Epithelial cell of proximal tubule (primary cell): ENCODE measurements at places on chromosomes 7 and 10.

- DNase-seq = no peak
Observed at GRCh38 chr7:29957521-29958310, 31.9 kb downstream of the SCRN1 start.

GRCh38 chr7:143511593-143512047 lies 33.9 kb downstream of the TAS2R41 start:
- DNase-seq = no peak

DNA sequence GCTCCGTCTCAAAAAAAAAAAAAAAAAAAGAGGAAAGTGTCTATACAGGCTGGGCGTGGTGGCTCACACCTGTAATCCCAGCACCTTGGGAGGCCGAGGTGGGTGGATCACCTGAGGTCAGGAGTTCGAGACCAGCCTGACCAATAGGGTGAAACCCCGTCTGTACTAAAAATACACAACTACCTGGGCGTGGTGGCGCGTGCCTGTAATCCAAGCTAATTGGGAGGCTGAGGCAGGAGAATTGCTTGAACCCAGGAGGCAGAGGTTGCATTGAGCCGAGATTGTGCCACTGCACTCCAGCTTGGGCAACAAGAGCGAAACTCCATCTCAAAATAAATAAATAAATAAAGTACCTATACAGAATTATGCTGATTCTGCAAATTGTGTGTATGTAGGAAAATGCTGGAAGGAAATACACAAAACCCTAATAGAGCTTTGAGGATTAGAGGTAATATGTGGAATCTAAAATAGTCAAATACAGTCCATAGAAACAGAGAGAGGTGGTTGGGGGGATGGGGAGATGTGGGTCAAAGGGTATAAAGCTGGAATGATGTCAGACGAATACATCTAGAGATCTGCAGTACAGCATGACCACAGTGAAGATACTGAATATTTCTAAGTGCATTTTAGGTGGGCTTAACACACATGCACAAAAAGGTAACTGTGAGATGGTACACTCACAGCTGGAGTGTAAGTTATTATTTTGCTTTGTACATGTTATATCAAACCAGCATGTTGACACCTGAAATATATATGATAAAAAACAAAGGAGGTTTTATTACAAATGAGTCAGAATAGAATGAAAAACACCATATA lies 174.5 kb upstream of the KLF14 start:
- no peak for DNase-seq

GRCh38 chr10:19488592-19489280 lies 327.5 kb upstream of the PLXDC2 start:
- DNase-seq = no peak

GRCh38 chr7:129108581-129108980 lies 35.9 kb upstream of the TSPAN33 start:
- no peak for DNase-seq

GRCh38 chr7:98879198-98879978 lies 1.1 kb downstream of the TRRAP start:
- DNase-seq = peak; percentile 19

- no peak for DNase-seq
Observed at GRCh38 chr10:83272666-83273434, 866.5 kb upstream of the GHITM start.

- DNase-seq = peak; percentile 30
Observed at GRCh38 chr10:36779238-36779846, 346.1 kb upstream of the ANKRD30A start.

- DNase-seq = no peak
Observed at GRCh38 chr10:80583685-80584084, 46.0 kb downstream of the SH2D4B start.

DNA sequence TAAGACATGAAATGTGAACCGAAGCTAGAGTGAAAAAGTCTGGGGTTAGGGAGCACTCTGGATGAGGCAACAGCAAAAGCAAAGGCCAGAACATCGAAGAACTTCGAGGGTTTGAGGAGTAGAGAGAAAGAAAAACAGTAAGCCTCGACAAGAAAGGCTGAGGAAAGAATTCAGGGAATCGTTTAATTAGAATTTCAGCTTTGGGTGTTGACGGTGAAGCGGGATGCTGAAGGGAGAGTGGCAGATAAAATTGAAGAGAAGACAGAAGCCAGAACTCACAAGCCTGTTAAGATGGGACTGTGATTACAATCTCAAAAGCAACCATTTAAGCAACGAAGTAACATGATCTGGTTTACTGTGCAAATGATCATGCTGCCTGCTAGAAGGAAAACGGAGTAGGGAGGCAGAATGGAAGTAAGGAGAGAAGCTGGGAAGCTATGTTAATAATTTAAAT lies 2.1 kb downstream of the TRDMT1 start:
- no peak for DNase-seq

DNA sequence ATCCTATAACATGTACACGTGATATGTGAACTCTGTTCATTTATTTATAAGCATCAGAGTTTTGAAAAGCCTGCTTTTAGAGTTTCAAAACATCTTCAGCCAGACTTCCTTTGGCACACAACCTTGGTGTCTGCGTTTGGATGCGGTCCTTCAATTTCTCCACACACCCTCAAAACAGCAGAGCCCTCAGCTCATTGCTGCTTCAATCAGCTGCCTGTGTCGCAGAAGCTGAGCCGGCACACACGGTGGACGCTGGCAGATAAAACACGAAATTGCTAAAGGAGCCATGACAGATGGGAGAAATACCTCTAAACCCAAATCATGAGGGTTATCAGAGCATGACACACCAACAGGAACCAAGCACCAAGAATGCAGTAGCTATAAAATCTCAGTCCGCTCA lies 396.4 kb upstream of the AKR1E2 start:
- no peak for DNase-seq

DNA sequence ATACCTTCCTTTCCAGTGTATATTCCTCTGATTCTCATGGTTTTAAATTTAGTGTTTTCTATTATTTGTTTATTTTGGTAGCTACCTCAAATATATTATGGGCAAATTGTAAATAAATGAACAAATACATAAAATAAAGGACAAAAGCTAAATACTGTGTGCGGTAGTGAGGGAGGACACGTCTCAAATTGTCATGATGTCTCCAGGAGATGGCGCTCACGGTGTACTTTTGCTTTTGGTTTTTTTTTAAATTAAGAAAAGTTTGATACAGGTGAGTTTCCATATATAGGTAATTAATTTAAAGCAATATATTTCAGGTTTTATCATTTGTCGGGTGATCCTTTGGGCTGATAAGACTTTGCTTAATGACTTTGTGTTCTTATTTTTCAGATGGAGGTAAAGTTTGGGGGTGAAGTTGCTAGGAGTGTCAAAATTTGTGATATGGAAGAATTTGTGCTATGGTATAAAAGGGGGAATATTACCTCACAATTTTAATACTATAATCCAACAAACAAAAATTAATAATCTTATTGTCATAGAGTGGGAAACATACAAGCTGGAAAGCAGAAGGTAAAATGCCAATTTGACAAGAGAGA lies 68.4 kb upstream of the TMEM229A start:
- no peak for DNase-seq

- no peak for DNase-seq
Observed at GRCh38 chr10:118392761-118393160, 50.6 kb upstream of the FAM204A start.

- DNase-seq = no peak
Observed at GRCh38 chr10:124040451-124041188, 52.8 kb downstream of the CHST15 start.

DNA sequence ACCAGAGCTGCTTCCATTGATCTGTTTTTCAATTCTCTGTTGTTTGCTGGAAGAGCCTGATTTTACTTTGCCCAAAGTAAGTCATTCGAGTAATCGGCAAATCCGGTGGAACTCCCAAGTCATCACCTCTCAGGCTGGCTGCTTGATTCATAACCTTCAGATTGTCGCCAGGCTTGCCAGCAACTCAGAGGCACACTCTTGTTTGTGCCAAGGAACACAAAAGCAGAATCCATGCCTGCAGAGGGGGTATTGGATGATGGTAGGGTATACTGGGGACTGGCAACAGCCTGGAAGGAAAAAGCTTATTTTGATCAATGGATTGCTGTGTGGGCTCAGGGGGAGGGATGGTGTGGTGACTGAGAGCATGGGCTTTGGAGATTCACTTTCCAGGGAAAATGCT lies 542.4 kb downstream of the SORCS3 start:
- DNase-seq = no peak

GRCh38 chr10:28282336-28282735 lies 20.5 kb downstream of the MPP7 start:
- no peak for DNase-seq

DNA sequence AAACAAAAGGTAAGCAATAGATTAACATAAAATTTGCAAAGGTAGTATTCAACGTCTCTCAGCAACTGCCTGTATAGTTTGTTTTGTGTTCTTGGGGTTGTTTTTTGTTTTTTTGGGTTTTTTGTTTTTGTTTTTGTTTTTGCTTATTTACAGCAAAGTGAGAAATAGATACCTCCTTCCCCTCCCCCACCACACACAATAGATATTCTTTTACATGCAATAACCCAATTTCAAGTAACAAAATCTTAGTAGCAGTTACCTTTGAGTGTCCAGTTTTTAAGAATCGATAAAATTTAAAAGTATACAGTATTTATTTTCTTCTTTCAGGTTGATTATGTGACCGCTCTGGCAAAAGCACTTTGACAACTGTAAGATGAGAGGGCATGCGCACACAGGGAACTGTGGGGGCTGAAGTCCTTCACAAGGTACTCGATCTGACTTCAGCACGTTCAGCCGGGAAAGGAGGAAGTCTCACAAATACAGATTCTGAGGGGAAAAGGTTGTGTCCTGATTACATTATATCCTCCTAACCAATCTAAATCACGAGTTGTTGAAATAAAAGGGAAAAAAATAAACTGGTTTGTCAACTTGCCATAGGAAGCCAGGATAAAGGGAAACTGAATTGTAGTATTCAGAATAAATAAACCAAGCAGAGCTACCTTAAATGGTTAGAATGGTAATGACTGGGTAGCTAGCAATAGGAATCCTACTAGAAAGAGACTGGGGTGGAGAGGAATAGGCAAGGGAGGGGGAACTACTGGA lies 47.8 kb downstream of the CPEB3 start:
- no peak for DNase-seq

DNA sequence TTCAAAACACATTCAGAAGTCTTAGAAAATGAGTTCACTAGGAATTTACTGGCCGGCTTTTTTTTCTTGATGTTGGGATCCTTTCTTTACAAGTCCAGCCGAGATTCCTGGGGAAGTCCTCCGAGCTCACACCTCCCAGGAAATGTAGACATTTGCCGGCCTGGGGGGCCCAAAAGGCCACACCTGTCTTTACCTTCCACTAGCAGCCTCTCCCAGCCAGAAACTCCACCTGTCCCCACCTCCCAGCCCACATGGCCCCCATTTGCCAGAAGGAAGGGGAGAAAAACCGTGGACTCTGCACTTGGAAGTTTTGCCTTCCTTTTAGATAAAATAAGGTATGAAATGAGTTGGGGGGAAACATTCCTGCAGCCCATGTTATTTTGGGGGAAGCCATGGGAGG lies 27.6 kb upstream of the EMX2 start:
- DNase-seq = no peak

GRCh38 chr10:103855424-103855823 lies at the start of gene SH3PXD2A:
Gene SH3PXD2A (minus strand): TSS chr10:103855576. CDS start chr10:103855266, 310 bp downstream.
- no peak for DNase-seq

- DNase-seq = no peak
Observed at GRCh38 chr7:143426479-143427142, 16.6 kb upstream of the TAS2R60 start.

- no peak for DNase-seq
Observed at GRCh38 chr7:4227105-4228010, 454.7 kb upstream of the FOXK1 start.

GRCh38 chr7:112199035-112199655 lies 7.1 kb downstream of the DOCK4 start:
- no peak for DNase-seq

DNA sequence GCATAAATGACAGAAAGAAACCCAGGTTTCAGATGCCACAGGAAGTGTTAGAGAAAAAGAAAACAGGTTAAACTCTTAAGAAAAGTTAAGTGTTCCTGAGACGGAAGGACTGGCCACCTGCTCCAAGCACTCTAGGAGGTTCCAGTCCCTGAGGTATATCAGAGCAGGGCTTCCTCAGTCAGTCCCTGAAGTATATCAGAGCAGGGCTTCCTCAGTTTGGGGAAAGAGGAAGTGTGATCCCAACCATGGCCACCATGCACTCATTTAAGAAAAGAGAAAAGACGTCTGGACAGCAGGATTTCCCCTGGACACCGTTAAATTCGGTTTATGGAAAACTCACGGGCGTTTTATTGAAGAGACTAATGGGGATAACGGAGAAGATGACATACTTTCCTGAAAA lies 133.4 kb upstream of the PFKP start:
- no peak for DNase-seq

DNA sequence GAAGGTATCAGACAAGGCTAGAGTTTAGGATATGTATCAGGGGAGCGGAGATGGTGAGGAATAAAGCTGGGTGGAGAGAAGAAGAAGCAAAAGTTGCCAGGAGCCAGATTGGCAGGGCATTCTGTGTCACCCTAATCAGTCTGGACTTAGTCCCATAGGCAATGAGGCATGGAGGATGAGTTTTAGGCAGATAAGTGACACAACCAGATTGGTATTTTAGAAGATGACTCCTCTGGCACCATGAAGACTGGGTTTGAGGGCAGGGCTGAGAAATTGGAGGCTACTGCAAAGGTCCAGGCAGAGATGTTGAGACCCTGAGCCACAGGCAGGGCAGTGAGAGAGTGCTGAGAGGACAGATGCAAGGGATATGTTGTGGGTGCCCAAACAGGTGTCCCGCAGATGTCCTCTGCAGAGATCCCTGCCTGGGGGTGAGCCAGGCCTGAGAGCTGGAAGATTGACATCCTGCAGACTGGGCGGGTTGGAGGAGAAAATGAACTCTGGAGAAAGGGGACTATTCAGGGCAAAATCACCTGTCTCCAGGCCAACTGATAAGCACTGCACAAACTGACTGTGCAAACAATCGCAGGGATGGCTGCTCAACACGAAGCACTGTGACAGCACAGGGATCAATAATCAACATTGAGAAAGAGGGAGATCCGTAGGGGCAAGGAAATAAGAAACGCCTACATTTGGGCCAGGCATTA lies 11.9 kb upstream of the HABP2 start:
- no peak for DNase-seq

DNA sequence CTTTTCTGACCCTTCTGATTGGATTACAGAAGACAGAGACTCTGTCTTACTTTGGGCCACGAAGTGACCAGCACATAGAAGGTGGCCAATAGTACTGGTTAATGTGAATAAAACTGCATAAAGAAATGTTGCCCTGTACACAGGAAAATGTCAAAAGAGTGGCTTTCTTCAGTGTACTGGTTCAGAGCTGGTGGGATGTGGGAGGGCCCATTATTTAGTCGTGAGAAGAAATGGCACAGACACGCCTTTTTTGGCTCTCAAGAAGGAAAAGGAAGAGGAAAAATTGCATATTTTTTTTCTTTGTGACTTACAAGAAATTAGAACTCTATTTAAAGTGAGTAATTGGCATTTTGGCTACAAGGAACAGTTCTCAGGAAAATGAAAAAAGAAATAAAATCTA lies 129.7 kb downstream of the DGKI start:
- DNase-seq = no peak

DNA sequence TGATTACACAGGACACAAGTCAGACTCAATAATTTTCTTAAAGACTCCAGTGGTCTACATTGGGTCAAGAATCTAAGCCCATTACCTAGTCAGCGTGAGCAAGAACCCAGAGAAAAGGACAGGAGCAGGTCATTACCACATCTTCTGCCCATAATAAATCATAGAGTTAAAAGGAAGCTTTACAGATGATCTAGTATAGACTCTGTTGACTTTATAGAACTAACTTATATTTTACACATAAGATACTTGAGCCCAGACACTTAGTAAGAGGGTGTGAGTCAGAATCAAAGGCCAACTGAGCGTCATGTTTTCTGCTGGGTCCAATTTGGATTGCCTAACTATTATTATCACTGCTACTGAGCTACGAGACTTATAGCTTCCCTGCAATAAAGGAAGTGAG lies 206.1 kb upstream of the NPSR1 start:
- DNase-seq = no peak
